ENCODE measurements at places on chromosomes 12 and 14.
A peak's percentile ranks its signal among the peaks of the same experiment; 100 is the strongest.

GRCh38 chr12:26379777-26380467 lies 184.5 kb downstream of the SSPN start:
- DNase-seq, result no peak

DNA sequence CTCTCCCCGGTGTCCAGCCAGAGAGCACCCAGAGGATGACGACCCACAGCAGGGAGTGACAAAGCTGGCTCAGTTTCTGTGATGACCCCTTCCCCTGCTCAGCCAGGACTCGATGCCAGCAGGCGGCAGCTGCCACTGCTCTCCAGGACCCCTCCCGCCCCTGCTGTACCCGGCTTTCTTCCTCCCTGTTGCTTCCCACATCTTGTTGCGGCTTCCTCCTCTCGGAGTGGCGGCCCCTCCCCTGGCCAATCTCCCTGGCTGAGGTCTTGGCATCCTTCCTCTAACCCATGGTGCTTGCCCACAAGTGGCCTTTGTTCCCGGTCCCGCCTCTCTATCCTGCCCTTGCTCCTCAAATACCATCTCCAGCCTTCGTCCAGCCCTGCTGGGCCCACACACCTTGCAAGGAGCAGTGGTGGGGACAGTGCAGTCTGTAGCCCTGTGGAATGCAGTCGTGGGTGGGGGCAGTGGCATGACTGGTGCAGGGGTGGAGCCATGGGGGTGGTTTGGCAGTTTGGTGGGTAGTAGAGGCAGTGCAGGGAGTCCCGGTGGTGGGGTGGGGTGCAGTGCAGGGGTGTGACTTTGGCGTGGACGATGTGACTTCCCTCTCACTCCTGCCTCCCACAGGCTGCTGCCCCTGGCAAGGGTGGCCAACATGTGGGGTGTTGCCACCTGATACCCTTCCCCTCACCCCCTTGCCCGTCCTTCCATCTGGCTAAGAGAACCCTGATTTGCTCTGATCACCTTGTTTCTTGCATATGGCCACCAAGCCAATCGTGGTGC lies 16.3 kb upstream of the BEGAIN start:
- DNase-seq, result no peak

DNA sequence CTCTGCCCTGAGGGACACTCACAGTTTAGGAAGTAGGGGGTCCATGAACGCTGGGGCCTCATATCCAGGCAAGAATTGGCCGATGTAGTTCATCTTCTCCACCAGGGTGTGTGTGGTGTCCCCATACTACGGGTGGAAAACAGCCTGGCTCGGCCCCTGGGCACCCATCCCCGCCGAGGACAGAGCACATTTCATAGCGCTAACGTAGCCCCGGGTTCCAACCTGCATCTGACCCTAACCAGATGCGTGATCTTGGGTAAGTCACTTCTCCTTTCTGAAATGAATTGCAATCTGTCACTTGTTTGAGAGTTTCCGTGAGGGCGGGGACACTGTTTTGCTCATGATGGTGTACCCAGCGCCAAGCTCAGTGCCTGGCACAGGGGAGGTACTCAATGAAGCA lies 9.0 kb downstream of the HPD start:
- no peak for DNase-seq

DNA sequence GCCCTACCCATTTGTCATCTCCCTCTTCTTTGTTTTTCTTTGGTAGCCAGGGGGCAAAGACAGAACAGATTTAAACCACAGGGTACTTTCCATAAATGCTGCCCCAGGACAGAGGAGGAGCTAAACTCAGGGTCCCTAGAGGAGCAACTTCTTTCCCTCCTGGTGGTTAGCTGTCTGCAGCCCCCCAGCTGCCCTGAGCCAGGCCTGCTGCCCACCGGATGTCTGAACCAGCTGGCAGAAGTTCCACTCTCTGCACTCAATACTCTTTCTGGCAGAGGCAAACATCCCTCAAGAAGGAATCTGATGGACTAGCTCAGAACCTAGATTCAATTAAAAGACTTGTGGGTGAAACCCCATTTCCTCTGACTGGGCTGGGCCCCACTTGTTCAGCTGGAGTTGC lies 10.7 kb downstream of the VDR start:
- no peak for DNase-seq

GRCh38 chr12:91887957-91888356 lies 257.7 kb downstream of the BTG1 start:
- no peak for DNase-seq

DNA sequence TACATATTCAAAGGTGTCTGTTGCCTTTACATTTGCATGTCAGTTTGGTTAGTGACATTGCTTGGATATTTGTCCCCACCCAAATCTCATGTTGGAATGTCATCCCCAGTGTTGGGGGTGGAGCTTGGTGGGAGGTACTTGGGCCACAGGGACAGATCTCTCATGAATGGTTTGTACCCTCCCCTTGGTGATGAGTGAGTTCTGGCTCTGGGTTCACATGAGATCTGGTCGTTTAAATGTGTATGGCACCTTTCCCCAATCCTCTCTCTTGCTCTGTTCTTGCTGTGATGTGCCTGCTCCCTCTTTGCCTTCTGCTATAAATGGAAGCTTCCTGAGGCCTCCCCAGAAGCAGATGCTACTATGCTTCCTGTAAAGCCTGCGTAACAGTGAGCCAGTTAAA lies 207.9 kb upstream of the DIO3 start:
- no peak for DNase-seq

DNA sequence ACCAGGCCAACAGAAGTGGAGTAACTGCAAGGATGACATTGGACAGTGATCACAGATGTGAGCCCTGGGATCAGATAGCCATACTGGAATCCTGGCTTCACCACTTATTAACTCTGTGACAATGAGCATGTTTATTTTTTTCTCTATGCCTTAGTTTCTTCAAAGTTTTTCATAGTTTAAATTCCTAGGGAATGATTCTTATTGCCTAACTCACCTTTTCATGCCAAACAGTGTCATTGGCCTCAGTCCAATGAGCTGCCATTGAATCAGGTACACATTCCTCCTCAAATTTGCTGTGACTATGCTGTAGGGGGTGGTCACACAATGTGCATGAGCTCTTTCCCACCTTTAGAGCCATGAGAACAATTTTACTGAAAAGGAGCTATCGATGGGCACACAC lies 342.3 kb downstream of the SYT1 start:
- DNase-seq, result no peak

GRCh38 chr12:124388679-124389137 lies 93.8 kb downstream of the RFLNA start:
- peak; percentile 68 for DNase-seq

GRCh38 chr12:68450947-68451260 lies 118.7 kb upstream of the MDM1 start:
- no peak for DNase-seq

DNA sequence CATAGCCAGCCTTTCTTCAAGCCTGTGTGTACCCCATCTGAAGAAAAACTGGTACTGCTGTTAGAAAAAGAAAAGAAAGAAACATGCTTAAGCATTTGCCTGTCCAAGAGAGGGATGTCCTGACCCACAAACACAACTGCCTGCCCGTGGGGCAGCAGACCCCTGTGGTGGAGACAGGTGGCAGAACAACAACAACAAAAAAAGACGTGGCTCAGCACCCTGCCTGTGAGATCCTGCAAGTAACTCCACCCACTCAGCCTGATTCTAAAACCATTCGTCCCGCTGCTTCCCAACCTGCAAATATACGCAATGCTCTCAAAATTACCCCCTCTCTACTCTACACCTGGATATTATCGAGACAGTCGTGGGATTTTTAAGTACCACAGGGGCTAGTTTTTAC lies 64.9 kb upstream of the ZDHHC17 start:
- DNase-seq, result no peak

DNA sequence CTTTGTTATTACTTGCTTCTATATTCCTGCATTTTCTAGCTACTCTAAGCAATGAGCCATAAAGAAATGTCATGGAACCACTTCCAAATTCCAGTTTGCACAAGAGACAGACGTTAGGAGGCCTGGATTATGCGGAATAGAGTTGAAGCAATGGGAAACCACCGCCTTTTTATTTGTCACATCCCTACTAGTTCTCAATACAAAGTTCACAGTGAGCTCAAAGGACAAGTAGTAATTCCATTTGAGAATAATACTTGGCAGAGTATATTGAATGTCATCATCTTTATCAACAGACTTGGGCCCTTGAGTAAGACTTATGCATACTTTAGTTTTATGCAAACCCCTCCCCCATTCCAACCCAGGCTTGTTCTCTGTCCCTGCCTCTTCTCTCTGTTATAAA lies 3.7 kb upstream of the SLC15A5 start:
- DNase-seq, result no peak

GRCh38 chr12:121712190-121712460 lies 427 bp upstream of the TMEM120B start:
- DNase-seq, result peak; percentile 39

- peak; percentile 21 for DNase-seq
These were observed 93.1 kb upstream of the EVL start for GRCh38 chr14:99971941-99972747.

DNA sequence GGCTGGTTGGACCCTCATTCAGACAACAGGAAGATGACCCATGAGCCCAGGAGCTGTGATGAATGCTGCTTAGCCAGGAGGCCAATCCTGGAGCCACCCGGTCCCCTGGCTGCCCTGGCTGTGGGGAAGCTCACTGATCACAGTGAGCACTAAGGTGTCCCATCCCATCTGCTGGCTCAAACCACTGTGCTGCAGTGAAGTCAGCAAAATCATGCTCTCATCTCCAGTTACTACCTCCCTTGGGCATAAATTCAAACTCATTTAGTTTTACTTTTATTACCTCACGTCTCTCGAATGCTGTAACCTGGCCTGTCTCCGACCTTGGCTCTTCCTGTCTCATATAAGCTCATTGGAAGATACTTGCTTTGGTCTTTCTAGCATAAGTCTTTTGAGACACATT lies 112.4 kb downstream of the APAF1 start:
- no peak for DNase-seq

GRCh38 chr14:34462132-34462893 lies at the start of gene SPTSSA:
Gene SPTSSA (minus strand): TSS chr14:34462240. CDS start chr14:34462207, 33 bp downstream.
- DNase-seq, result peak; percentile 94

- no peak for DNase-seq
These were observed 23.7 kb downstream of the GYS2 start for GRCh38 chr12:21580748-21581516.

GRCh38 chr14:42001431-42001830 lies 394.8 kb downstream of the LRFN5 start:
- no peak for DNase-seq

DNA sequence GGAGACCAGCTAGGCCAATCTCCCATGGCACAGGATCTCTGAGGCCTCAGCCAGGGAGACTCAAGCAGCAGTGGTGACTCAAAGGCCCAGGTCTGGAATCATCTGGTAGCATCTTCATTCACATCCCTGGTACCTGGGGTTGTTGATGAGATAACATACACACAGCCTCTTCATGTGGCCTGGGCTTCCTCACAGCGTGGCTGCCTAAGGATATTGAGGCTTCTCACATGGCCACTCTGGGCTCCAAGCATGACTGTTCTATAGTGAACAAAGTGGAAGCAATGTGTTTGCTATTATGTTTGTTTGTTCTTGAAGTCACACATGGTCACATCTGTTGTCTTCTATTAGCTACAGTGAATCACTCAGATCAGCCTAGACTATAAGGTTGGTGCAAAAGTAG lies 584.1 kb downstream of the VRK1 start:
- no peak for DNase-seq

GRCh38 chr14:22276913-22277816 lies 311.9 kb downstream of the DAD1 start:
- DNase-seq, result peak; percentile 38

DNA sequence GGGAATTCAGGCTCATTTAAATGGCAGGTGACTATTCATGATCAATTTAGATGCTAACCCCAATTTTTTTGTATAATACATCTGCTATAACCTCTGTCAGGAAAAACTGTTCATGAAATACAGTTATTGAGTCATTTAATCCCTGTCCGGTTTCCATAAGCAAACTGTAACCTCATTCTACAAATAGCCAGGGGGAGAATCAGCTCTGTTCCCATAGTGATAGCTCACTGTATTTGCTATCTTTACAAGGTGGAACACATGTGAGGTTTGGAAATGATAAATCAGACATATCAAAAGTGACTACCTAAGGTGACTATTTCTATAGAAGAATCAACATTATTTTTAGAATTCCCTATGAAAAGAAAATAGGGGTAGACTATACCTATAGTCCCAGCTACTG lies 38.6 kb upstream of the VPS33A start:
- no peak for DNase-seq

DNA sequence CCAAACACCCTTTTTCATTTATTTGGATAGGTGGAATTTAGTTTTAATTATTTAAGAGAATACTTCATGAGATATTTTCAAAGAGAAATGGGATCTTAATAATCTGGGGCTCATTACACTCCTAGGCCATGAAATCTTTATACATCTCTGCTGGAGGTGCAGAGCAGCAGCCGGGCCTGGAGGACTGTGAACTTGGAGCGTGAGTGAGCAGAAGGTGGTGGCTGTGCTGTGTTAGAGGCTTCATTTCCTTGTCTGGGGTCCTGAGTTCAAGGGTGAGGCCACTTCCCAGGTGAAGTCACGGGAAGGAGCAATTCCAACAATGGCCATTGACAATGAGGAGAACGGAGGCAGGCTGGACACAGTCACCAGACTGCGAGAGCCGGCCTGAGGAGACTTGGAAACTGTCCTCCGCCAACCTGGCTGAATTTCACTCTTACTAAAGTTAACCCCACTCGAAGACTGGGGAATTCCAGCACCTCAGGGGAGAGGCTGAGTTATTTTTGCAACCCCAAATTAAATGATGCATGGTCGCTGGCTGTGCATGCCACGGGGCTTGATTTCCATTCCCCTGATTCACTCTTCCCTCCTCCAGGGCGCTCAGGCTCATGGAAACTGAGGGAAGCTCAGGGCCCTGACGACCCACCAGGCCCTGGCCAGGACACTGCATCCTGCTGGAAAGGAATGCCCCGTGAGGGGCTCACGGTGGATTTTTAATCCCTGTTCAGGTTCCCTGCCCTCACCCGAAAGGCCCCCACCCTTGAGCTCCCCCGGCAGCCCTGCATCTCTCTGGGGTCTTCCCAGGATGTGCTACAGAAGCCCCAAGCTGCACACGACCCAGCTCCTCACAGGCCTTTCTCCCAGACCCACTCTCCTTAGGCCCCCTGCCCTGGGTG lies 22.6 kb upstream of the TRAF3 start:
- no peak for DNase-seq

GRCh38 chr12:108270035-108270848 lies 68.9 kb downstream of the CMKLR1 start:
- no peak for DNase-seq

- no peak for DNase-seq
These were observed 158.2 kb upstream of the DIO3 start for GRCh38 chr14:101402936-101403660.

- DNase-seq, result no peak
These were observed 122.0 kb downstream of the AACS start for GRCh38 chr12:125187148-125187745.

GRCh38 chr14:23454445-23454856 lies 15.1 kb upstream of the NGDN start:
- DNase-seq, result no peak
